Stimulated activated naive CD8-positive, alpha-beta T cell treated with anti-CD3 and anti-CD28 coated beads, Interleukin-15, Interleukin-2, amounts not matched to agents 100 U/mL and 50 U/mL, for 24 hours (primary cell): ENCODE measurements at places on chromosomes 1 and 21.

DNA sequence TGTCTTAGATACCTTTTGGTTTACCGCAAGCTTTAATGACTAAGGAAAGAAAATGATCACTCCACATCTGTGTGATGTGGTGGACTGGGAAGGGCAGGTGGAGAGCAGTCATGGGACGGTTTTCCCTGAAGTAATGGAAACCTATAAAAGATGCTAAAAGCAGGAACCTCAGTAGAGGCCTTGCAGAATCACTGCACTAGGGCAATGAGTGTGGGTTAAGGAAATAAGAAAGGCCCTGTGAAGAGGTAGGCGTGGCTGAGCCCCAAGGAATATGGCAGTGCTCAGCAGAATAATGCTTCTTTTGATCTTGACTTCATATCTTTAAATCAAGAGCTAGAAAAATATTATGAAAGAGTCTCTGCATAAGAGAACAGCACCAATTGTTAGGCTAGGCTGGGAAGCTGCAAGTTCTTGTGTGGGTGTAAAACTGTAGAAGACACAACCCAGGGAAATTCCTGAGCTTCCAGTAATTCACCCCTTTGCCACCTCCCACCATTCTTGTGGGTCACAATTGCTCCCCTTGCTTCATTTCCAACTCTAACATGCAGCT lies 49.9 kb downstream of the CLCA4 start:
- no peak for DNase-seq

DNA sequence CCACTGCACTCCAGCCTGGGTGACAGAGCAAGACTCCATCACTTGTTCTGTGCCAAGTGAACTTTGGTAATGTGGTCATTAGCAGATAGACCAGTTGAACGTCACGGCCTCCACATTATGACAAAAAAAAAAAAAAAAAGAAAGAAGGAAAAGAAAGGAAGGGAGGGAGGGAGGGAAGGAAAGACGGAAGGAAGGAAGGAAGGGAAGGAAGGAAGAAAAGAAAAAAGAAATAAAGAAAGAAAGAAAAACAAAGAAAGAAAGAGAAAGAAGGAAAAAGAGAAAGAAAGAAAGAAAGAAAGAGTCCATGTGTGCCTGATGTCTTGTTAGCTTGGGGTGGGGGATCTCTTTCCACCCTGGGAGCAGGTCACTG lies 45.3 kb downstream of the SIM2 start:
- DNase-seq, result no peak

DNA sequence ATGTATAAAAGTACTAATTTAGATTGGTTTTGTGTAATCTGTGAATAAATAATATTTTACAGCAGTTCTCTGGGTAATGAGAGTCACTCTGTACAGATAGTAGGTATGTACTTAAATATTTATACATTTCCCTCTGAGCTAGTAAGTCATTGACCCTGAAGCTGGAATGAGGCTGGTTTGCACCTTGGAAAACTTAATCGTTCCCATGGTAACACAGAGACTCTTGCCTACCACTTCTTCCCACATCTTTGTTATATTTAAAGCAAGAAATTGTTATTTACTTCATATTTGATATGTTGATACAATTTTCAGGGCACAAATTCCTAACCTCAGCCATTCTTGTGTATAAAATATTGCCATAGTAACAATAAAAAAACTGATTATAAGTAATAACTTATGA lies 13.3 kb upstream of the DR1 start:
- no peak for DNase-seq

DNA sequence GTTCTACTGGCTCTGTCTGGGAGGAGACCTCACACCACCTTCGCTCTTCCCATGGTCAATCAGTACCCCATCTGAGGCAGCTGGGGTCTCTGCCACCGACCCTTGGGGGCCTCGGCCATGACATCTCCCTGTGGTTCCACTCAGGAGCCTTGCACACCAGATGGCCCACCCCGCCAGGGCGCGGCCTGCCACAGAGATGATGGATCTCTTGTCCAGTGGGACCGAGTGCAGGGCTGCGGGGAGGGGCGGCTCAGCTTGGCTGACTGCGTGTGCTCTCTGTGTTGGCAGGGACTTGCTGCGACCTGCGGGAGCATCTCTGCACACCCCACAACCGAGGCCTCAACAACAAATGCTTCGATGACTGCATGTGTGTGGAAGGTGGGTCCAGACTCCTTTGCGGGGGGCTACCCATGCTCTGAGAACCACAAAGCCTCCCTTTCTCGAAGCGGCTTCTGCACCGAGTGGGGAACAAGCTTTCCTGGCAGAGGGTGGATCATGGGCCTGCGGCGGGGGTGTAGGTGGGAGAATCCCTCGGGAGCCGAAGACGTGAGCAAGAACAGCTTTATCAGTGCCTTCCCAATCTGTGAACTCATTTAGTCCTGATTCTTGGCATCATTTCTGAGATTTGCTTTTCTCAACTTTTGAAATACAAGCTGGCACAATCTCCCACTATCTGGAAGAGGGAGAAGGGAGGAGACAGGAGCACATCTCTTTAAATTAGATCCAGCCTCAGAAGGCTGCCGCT lies 20.9 kb upstream of the AGTRAP start:
- no peak for DNase-seq

GRCh38 chr1:161153682-161154337 lies at the start of gene UFC1:
Gene UFC1 (plus strand): TSS chr1:161153978. CDS start chr1:161153998, 20 bp downstream.
- peak; percentile 79 for DNase-seq

DNA sequence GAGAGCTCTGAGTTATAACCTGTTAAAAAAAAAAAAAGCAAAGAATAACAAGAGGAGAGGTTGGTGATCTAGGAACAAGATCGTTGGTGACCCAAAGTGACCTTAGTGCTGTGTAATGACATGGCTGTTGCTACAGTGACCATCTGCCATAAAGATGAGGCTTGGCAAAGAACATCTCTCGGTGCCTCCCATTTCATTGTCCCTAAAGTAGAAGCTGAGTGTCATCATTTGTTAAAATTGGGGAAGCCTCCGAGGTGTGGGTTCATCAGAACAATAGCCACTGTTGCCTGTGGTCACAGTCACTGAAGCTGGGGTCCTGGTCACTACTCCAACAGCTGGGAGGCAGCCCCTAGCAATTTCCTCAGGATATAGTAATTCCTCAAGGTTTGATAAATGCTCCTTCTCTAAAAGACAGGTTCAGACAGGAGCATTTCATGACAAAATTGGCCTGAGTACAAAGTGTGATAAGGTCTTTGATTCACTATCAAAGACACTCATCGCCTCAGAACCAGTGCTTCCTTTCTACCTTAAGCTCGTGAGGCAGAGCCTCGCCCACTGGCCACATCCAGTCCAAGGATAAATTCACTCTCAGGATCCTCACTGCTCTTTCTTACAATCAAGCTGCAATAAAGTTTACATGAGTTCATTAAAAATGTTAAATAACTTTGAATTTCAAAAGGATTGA lies 81.9 kb upstream of the RGS2 start:
- no peak for DNase-seq

GRCh38 chr1:197143276-197143675 lies 3.2 kb downstream of the ASPM start:
- DNase-seq, result no peak

DNA sequence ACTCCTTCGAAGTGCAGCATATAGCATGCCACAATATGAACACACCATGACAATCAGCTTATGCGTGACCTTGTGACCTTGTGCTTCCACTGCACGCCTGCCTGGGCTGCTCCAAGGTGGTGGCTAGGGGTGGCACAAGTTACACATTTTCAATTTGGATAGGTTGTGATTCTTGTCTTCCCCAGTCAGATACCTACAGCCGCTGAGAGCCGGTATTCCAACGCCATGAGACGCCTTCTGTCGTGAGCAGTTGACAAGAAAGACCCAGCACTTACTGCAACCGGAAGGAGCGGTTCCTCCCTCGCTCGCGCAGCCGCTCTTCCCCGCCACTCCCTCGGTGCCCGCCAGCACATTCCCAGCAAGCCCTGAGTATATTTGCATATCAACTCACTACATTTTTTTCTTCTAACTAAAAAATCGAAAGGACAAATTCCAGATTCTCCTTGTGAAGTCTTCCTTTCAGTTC lies 359 bp upstream of the RNU11 start:
- peak; percentile 85 for DNase-seq

GRCh38 chr21:38170283-38170682 lies 86.5 kb upstream of the KCNJ15 start:
- DNase-seq, result no peak

- no peak for DNase-seq
Measured at GRCh38 chr1:199546323-199546722, 481.2 kb upstream of the NR5A2 start.

- peak; percentile 64 for DNase-seq
Measured at GRCh38 chr1:41862384-41863221, 56.1 kb downstream of the HIVEP3 start.

- DNase-seq, result no peak
Measured at GRCh38 chr1:16018749-16019643, 1.2 kb upstream of the HSPB7 start.

DNA sequence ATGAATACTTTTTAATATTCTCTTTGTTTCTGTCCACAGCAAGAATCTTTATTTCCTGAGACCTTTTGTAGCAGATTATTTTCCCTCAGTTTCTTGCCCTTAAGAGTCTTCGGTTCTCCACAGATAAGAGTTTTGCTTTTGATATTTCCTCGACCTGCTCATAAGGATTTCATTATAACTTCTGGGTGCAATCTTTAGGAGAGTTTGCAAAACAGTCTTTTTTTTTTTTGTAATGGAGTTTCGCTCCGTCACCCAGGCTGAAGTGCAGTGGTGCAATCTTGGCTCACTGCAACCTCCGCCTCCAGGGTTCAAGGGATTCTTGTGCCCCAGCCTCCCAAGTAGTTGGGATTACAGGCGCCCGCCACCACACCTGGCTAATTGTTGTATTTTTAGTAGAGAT lies 10.1 kb upstream of the UBE4B start:
- no peak for DNase-seq

DNA sequence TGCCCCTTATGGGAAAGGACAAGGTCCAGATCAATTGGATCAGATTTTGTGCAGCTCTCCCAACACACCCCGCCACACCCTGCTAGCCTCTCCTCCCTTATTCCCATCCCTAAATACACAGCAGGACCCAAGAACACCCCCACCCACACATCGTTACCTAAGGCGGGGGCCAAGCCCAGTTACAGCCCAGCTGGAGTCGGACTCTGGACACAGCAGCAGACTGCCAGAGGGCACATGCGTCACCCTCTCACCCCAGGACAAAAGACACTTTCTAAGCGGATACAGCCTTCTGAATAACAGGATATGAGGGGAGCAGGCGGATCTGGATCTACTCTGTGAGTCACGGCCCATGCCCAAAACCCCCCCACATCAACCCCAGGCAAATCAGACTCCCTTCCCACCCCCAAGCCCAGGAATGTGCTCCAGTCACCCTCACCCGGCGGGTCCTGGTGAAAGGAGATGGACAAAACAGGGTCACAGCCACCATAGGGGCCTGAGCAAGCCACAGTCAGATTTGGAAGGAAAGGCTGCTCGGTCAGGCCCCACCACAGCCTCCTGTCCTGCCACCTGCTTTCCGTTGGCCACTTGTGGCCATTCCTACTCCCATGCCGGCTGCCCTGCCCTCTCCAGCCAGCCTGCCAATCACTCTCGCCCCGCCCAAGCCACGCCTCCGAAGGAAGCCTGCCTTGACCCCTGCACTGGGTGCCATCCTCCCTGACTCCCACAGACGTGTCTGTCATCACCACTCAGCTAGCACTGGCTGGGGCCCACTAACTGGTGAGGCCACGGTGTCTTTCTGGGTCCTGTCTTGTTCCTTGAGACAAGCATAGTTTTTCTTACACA lies 4.0 kb downstream of the S100A16 start:
- DNase-seq, result no peak

DNA sequence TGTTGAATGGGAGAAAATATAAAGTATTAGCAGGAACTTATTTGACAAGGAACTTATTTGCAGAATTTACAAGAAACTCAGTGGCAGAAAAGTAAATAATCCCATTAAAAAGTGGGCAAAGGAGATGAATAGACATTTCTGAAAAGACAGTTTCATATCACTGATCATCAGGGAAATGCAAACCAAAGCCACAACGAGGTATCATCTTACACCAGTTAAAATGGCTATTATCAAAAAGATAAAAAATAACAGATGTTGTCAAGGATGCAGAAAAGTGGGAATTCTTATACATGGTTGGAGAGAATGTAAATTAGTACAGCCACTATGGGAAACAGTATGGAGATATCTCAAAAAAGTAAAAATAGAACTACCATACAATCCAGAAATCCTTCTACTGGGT lies 61.0 kb downstream of the SYT14 start:
- no peak for DNase-seq

GRCh38 chr1:160210561-160210960 lies 5.4 kb downstream of the PEA15 start:
- DNase-seq, result no peak

- no peak for DNase-seq
Measured at GRCh38 chr1:14451217-14451616, 147.3 kb upstream of the KAZN start.

GRCh38 chr1:50354813-50355212 lies 68.4 kb downstream of the DMRTA2 start:
- DNase-seq, result no peak

GRCh38 chr21:44617071-44617501 lies 5.2 kb downstream of the KRTAP10-8 start:
- no peak for DNase-seq

- DNase-seq, result peak; percentile 9
Measured at GRCh38 chr21:24428591-24429199, 1178.6 kb downstream of the MRPL39 start.

DNA sequence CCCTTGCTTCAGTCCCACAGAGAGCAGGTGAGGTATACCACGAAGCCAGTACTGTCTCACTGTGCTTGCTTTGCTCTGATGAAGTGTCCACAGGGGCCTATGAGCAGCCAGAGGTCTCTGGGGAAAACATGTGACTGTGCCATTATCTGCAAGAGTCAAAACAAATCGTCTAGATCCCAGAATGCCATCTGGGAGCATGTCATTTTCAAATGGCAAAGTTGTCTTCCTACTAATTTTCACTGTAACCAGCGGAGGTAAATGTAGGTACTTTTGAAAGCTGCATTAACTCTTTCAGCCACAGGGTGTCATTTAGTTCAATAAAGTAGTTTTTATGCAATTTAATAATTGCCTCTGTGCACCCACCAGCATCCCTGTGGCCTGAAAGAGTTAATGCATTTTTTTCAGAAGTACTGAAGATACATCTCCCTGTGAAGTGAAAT lies 173.6 kb upstream of the SGIP1 start:
- no peak for DNase-seq

DNA sequence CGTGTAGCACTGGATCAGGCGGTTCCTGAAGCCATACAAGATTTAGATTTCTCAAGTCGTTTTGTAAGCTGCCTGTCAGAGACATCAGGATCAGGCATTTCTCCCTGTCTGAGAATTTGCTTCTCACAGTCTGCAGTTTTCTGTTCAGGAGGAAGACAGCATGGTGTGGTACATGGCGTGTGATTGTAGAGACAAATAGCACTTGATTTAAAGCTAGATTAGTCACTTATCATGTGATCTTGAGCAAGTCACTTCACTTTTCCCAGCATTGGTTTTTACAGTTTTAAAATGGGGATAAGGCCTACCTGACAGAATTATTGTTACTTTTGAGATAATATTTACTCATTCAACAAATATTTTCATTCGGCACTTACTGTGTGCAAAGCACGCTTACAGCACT lies 63.3 kb downstream of the AK4 start:
- no peak for DNase-seq
